Left colon (tissue), 2 donors: ENCODE measurements at places on chromosomes 3 and 15. TPM values are rescaled to one million over a fixed set of nuclear protein-coding genes. Genes with fewer than 3 reads are reported as not detected.

Gene ERC2
- 0.14 TPM for total RNA-seq

Gene GATA2
- total RNA-seq = 2.6 TPM

Gene RIOX2
- total RNA-seq = 20.2 TPM

Gene CLEC3B
- 13.7 TPM for total RNA-seq
